ENCODE measurements at places on chromosomes 6 and 20.

GRCh38 chr20:21353236-21353635 lies 44.1 kb downstream of the NKX2-4 start:
- no peak for DNase-seq

DNA sequence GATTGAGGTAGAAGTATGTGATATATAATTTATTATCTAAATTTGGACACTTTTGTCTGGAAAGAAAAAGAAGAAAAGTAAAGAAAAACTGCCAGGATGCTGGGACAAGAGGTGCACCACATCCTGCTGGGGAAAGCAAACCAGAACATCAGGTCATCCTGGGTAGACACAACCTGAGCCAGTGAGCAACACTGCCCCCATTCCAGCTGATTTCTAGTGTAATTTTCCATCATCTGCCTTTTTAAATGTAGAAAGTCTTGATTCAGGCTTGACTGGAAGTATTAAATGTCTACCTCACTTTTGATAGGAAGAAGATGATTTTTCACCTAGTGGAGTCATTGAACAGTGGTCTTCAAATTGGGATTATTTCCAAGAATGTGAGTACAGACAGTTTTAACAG lies 1164.5 kb upstream of the CITED2 start:
- no peak for DNase-seq

GRCh38 chr20:32142991-32143390 lies 33.5 kb downstream of the TM9SF4 start:
- no peak for DNase-seq

DNA sequence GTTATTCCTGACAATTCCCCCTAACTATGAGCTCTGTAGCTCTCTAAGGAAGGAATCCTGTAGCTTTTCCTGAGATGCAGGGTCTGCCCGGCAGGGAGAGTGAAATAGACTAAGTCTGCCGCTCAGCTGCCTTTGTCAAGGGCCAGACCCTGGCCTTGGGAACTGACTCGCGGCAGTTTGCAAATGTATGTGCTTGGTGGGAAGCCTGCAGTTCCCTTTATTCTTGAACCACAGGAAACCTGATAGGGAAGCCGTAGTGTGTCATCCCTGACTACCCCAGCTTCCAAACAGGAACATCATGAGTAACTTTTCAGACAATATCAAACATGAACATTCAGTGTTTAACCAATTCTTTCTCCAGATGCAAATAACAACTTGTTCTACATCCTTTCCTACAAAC lies 78.7 kb upstream of the IFNGR1 start:
- DNase-seq, result no peak

GRCh38 chr6:88074791-88075190 lies 27.1 kb downstream of the SPACA1 start:
- DNase-seq, result no peak

DNA sequence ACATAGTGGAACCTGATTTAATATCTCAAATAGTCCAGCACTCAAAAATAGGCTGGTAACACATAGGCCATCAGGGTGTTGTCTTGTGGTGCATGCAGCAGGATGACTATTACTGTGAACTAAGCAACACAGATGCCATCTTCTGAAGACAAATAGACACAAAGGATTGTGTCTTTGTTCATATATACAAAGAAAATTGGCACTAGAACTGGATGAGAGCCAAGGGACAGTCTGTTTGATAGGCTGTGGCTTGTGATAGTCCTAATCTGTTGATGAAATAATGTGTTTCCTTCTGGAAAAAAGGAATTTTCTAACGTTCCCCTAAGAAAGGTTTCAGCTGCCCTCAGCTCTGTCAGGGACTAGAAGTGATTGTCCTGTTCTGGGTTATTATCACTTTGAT lies 129.8 kb downstream of the TPBG start:
- DNase-seq, result no peak

DNA sequence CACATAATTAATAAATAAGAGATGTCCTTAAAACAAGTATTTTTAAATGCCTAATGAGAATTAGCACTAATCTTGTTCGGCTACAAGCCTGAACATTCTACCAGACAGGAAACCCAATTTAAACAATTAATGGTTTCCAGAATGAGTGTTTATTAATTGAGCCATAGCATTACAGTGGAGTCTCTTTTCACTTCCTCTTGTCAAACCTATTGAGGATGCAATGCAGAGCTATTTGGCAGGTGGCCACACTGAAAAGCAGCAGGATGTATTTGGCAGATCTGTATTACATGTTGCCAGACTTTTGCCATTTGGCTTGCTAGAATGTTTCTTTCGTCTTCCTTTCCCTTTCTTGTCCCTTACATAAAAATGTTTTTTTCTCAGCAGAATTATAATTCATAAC lies 475.2 kb upstream of the MARCKS start:
- no peak for DNase-seq

DNA sequence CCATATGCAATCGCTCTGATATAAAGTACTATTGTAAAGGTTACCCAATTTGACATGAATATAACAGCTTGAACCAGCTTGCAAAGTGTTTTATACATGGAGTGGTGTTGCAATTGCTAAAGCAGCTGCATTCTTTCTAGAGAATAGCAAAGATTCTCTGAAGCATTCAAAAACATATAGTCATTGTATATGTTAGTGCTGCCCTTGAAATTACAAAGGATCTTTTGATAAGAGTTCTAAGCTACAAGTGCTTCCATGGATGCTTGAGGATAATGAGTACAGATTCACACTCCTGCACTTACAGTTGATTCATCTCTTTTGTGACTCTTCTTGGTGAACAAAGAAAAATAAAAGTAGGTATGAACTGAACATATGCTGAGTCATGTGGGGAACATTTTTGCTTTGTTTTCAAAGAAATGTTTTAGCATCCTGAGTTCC lies 175.7 kb downstream of the ALDH8A1 start:
- no peak for DNase-seq

GRCh38 chr6:56660381-56660730 lies 17.7 kb upstream of the DST start:
- no peak for DNase-seq

GRCh38 chr6:52925042-52925441 lies 15.5 kb upstream of the GSTA3 start:
- DNase-seq, result no peak

DNA sequence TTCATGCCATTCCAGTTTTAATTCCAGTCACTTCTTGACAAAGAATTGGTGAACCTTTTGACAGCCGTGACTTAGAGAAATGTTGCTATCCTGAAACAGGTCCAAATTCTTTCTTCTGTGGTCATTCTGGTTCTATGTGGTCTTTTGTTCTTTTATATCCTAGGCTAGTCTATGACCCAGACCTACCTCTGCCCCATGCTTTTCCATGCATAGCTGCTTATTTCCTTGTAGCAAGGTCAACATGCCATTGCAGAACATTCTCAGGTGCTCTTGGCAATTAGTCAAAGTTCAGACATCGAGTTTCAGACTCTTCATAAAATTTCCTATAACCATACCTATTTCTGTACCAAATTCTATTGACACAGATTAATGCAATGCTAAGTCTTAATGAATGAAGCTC lies 202.6 kb downstream of the PLCB1 start:
- no peak for DNase-seq

DNA sequence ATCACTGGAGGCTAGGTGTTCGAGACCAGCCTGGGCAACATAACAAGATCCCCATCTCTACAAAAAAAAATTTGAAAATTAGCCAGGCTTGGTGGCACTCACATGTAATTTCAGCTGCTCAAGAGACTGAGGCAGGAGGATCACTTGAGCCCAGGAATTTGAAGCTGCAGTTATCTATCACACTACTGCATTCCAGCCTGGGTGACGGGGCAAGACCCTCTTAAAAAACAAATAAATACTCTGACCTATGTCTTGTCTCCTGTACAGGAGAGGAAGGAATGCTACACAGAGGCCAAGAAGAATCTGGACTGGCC lies 25.8 kb downstream of the COX4I2 start:
- DNase-seq, result no peak

GRCh38 chr6:30363459-30363858 lies 18.5 kb downstream of the RPP21 start:
- no peak for DNase-seq
